Activated CD8-positive, alpha-beta memory T cell treated with anti-CD3 and anti-CD28 coated beads for 48 hours (primary cell): ENCODE measurements at places on chromosomes 5 and 9.

DNA sequence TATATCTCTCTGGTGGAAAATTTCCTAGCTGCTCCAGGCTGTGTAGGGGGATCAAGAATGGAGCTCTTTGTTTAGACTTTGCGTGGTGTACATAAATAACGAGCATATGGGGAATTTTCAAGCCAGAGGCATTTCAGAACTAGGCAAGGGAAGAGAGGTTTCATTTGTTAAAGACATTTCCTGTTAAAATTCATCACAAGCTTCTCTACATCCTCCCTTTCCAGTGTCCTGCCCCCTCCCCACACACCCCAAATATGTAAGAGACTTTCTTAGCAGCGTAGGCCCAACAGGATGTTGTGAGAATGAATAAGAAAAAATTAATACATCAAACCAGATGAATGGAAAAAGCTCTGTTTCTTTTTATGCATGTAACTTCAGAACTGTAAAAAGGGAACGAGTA, 150.3 kb downstream of the GPBP1 start:
- no peak for DNase-seq

DNA sequence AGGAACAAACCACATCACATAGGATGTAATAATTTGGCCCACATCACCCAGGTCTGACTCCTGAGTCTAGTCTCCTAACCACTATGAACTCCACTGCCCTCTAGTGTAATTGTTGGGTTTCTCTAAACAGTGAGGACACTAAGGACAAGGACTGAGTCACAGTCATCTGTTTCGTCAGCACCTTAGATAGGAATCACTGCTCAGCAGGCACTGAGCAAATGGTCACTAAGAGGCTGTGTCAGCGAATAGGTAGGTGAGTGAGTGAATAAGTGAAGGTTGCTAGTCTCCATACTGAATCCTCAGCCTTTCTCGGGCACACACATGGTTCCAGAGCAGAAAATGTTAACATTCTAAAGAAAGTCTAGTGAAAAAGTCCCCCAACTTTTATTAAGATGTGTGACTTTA, 278.6 kb downstream of the SPOCK1 start:
- no peak for DNase-seq

DNA sequence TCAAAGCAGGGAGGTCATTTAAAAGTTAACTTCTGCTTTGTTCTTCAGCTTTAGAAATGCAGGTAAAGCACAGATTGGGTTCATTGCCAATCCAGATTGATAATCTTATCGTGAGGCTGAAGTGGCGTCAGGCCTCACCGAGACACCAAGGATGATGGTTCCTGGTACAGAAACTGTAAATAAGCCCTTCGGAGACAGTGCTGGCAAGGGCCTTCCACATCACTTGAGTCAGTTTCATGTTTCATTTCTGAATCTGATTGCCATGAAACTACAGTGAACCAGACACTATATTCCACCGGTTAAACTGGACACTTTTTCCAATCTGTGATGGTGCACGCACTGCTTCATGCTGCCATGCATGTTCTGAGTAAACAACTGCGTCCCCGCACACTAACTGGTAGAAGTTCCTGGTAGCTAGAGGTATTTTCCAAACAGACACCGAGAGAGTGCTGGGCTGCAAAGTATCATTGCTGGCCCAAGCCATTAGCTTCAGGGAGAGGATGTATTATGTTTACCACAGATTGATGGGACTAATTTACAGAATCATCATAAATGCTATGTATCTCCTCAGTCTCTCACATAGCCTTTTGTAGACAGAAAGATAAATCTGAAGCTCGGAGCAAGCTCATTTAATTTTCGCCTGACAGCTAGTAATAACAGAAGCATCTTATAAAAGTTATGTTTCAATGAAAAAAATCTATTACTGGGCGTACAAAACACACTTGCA, 336.1 kb downstream of the GLIS3 start:
- no peak for DNase-seq

DNA sequence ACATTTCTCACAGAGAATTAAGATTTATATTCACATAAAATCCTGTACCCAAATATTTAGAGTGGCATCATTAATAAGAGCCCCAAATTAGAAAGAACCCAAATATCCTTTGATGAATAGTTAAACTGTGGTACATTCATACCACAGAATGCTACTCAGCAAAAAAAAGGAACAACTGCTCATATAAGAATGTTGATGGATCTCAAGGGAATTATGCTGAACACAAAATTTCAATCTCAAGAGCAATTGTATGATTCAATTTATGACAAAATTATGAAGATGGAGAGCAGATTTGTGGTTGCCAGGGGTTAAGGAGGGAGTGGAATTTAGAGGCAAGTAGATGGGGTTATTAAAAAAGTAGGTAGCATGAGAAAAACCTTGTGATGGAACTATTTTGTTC, 4.5 kb upstream of the PAIP1 start:
- no peak for DNase-seq

GRCh38 chr5:125112196-125112595, 365.8 kb upstream of the ZNF608 start:
- no peak for DNase-seq

DNA sequence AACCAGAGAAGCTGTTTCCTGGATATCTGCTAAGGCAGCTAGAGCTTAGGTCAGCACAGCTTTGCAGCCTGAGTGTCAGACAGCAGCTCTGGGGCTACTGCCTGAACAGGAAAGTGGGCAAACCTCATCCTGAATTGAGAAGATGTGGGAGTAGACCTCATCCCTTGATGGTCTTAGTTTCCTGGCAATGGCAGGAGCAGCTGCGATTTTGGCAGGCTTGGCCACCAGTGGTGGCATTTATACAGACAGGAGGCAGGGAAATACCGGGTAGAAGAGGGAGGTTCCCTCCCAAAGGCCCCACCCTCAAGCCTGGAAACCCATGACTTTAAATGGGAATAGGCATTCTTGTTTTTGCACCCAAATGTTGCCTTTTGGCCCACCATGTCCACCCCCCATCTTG, 69.7 kb downstream of the LIX1 start:
- no peak for DNase-seq

DNA sequence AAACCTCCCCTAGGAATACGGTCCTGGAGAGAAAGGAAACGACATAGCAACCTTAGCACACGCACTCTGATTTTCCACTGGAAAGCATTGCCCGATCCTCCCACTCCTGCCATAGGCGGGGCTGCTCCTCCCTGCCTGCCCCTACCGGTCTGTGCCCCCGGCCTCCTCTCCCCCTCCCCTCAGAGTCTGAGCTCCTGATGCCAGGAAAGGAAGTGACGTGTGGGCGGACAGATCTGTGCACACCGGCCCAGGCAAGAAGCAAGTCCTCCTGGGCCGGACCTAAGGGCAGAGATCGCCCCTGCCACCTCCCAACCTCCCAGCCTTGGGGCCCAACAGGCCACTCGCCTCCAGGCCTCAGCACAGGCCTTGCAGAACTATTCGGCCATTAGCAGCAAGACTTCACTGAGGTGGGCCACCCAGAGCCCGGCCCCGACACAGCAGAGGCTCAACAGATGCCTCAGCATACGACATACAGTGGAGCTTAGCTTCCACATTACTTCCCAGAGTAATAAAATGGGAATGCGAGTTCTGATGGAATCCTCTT, 7.2 kb downstream of the NINJ1 start:
- no peak for DNase-seq

- no peak for DNase-seq
Measured at GRCh38 chr5:68378204-68378820, 162.8 kb downstream of the PIK3R1 start.

DNA sequence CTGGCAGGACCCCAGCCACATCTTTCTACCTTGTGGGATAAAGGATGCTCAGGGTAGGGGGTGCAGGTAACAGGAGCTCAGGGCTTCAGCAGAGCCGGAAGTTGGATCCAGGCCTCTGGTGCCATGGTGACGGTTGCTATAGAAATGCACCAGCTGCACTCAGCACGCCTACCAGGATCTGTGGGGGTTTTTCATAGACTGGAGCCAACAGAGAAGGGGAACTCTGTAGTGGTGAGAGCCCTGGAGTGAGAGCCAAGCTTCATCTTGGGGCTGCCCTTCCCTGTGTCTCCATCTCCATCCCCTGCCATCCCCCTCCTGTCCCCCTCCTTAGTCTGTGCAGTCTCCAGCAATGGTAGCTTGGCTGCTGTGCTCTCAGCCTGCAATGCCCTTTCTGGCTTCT, 27.5 kb upstream of the BOD1 start:
- no peak for DNase-seq

- no peak for DNase-seq
Measured at GRCh38 chr5:73152411-73153388, 20.3 kb upstream of the TMEM174 start.

DNA sequence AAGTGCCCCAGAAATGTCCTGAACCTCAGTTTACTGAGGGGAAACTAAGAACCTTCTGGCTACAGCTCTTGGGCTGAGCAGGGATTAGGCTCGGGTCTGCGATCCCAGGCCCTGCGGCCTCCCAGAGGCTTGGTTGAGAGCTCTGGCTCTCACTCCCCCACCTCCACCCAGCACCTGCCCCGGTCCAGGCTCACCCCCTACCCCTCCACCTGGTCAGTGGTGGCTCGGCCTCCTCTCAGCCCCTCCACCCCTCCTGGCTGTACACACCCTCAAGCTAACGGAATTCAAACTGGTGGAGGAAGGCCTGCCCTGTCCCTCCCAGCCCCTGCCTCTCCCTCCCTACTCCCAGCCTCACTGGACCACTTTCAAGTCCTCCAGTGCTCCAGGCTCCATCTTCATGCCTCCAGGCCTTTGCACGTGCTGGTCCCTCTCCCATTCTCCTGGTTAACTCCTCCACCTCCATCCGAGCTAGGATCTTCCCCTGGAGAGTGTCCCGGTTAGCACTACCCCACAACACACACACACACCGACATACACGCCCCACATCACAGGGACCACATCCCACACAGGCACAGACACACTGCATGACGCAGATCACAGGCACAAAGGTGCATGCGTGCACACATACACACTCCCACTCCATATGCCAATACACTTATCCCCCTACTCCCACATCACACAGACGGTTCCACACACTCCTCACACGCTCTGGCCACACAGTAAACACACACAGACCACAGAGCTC, 130.9 kb downstream of the C9orf50 start:
- no peak for DNase-seq

GRCh38 chr5:37436146-37436934, 57.2 kb downstream of the WDR70 start:
- DNase-seq = no peak

- DNase-seq = no peak
Measured at GRCh38 chr5:20030125-20030524, 42.1 kb upstream of the CDH18 start.

- no peak for DNase-seq
Measured at GRCh38 chr9:23423999-23424398, 402.0 kb downstream of the ELAVL2 start.

DNA sequence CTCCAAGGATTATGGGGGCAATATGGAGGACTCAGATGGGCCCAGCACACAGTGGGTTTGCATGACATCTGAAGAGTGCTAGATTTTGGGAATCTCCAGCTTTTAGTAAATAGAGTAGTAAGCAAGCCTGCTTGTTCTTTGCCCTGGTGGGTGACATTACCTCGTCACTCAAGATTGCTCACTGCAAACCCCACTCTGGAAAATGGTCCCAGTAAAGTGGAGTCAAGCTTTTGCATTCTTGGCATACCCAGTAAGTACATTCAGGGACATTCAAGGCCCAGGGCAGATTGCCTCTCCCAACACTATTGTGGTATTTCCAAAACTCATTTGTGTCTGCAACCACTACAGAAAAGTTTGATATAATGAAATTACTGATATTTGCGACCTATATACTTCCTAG, 118.5 kb downstream of the INVS start:
- no peak for DNase-seq

DNA sequence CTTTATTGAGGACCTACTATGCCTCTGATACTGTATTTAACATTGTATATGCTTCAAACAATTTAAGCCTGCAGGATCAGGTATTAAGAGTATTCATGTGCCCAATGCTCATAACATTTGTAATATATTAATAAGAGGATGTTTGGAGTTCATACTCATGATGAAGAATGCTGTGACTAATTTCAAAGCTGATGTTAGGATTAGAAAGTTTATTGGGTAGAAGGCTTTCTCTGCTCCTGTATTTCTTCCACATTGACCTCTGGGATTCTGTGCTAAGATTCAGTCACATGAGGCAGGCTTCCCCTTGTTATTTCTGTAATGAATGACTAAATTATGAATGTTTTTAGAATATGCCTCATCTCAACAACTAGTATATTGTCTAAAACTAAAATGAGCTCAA, 456.4 kb downstream of the NFIB start:
- DNase-seq = no peak

GRCh38 chr9:92159058-92159457, 43.8 kb upstream of the SPTLC1 start:
- DNase-seq = no peak

DNA sequence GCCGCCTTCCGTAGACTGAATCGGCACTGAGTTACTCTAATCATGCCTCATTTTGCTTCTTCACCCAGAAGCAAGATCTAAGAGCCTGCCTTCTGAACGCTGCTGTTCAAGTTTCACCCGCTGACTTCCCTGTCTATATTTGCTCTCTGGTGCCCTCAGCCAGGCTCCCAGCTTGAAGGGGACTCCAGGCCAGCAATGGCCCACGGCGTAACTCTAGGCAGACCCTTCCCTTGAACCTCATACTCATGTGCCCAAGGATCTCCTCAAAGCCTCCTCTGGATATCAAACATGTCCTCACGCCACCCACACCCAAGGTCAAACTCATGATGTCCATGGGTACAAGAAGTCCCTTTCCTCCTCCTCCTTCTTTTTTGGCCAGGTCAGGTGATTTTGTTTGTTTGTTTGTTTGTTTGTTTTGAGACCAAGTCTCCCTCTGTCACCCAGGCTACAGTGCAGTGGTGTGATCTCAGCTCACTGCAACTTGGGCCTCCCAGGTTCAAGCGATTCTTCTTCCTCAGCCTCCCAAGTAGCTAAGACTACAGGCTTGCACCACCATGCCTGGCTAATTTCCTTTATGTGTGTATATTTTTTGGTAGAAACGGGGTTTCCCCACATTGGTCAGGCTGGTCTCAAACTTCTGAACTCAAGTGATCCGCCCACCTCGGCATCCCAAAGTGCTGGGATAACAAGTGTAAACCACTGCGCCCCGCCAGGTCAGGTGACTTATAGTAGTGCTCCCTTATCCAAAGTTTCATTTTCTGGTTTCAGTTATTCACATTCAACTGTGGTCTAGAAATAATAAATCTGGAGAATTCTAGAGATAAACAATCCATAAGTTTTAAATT, 239.0 kb downstream of the SYK start:
- DNase-seq = no peak

GRCh38 chr5:131821221-131821620, 24.4 kb upstream of the FNIP1 start:
- DNase-seq = no peak

- no peak for DNase-seq
Measured at GRCh38 chr5:164651546-164652275, 1146.3 kb downstream of the MAT2B start.

GRCh38 chr5:107954254-107954653, 283.5 kb upstream of the EFNA5 start:
- DNase-seq = no peak

- DNase-seq = no peak
Measured at GRCh38 chr9:108156270-108156998, 666.9 kb upstream of the KLF4 start.
